Non-pigmented ciliary epithelial cell (primary cell): ENCODE measurements at places on chromosomes 3 and 15.

GRCh38 chr3:39177708-39178332, 14.6 kb downstream of the XIRP1 start:
- peak; percentile 76 for DNase-seq

- DNase-seq = no peak
Observed at GRCh38 chr3:193563426-193563825, 8.7 kb upstream of the ATP13A4 start.

- DNase-seq = peak; percentile 81
Observed at GRCh38 chr3:72818905-72819304, 29.3 kb downstream of the SHQ1 start.

DNA sequence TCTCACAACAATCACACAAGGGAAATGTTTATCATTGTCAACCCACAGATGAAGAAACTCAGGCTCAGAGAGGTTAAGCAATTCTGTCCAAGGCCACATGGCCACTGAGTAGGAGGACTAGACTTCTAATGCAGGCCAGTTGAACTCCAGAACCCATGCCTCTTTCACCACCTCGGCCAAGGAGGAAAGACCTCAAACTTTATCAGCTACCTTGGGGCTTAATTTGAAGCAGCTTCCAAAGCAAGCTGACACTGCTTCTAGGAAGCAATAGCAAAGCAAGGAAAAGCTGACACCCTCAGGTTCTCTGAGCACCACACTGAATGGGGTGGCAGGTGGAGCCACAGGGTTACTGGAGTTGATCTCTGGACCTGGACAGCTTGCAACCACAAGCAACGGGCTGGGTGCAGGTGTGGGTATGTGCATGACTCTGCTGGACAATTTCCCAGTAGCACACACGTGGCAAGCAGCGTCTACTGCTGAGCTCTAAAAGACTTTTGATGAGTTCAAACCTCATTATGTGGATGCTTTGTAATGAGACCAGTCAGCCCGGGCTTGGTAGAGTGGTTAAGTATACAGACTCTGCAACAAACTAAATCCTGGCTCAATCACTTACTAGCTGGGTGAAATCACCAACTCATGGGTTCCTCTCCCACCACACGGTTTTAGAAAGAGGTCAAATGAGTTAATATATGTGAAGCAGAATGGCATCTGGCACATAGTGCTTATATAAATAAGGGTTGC, 23.1 kb downstream of the CCNL1 start:
- no peak for DNase-seq

DNA sequence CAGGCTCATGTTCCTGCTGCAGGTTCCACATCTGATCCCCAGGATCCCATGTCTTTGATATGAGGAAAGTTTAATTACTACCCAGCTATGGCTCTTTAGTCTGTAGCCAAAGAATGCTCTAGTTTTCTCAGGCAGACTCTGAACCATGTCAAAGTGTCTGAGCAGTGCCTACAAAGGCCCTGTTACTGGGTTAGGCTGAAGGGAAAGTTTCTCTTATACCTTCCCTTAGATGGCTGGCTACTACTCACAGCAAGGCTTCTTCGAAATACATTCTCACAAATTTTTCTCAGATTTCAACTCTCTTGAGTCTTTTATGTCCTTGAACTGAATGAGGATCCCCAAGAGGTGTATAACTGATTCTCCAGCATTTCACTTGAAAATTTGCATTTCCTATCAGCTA, 102.4 kb downstream of the NR1D2 start:
- no peak for DNase-seq

DNA sequence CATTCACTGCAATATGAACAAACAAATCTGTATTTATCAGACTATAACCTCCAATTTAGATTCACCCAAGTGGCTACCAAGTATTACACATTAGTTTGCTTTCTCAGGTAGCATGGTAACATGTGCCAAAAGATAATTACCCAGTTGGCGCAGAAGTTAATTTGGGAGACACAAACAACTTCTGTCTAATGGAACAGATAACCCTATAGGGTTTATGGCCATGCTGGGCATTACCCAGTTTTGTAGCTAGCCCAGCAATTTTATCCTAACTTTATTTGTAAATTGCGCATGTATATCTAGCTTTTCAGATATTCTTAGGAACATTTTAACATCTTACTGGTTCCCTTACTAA, 780 bp downstream of the RPL22L1 start:
- no peak for DNase-seq

- DNase-seq = peak; percentile 43
Observed at GRCh38 chr3:40741729-40742128, 217.0 kb downstream of the ZNF621 start.

- no peak for DNase-seq
Observed at GRCh38 chr3:61877359-61878138, 316.2 kb downstream of the PTPRG start.

- no peak for DNase-seq
Observed at GRCh38 chr15:73244333-73244732, 124.4 kb downstream of the HCN4 start.

GRCh38 chr3:178086144-178086825, 450.0 kb upstream of the KCNMB2 start:
- no peak for DNase-seq

- DNase-seq = no peak
Observed at GRCh38 chr15:28992336-28992864, 106.6 kb downstream of the APBA2 start.

DNA sequence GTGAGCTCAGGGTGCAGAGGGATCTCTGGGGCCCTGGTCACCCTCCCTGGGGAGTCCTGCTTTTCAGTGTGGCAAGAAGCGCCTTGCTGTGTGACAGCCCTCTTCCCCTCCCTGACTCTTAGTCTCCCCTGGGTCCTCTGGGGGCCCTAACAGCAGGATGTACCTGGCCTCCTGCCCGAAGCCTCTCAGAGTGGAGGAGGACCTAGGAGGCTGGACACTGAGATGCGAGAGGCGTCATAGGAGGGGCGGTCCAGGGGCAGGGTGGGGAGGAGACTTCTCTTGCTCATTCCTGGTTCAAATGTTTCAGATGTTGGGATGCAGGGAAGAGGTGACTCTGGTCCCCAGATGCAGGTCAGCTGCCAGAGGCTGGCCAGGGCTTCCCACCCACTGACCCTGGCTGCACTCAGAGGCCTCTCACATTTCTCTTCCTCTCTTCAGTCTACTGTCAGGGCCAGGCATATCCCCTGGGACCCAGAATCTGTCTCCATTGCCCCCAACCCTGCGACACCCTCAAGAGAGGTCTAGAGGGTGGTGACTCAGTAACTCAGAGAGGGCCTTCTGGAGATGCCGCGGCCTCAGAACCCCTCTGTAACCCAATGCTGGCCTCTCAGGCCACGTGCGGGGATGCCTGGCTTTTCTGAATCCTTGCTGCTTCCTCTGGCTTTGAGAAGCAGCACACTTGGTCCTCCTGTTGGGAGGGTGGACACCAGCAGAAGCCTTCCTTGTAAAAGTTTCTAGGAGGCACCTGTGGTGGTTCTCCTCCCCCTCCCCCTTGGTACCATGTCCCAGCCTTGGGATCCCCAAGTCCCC, 25.9 kb downstream of the SNX33 start:
- DNase-seq = no peak

DNA sequence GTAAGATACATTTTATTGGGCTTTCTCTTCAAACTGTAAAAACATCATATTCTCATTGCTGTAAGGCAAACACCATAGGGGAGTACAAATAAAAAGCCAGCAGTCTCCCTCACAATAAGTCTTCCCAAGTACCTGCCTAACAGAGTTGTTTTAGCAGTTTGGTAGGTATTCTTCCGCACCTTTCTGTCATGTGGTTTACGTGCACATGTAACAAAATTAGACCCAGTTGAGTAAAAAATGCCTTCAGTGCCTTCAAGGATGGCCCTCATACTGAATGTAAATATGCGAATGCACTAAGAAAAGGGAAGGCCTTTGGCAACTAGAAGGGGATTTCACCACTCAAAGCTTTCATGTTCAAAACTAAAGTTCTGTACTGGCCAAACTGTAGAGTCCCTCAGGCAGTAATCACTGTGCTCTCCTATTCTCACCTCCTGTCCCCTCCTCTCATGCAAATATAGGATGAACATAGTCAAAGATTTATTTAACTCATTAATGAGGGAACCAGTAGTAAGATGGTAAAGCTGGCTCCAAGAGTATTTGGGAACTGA, 26.4 kb downstream of the USP3 start:
- DNase-seq = no peak

DNA sequence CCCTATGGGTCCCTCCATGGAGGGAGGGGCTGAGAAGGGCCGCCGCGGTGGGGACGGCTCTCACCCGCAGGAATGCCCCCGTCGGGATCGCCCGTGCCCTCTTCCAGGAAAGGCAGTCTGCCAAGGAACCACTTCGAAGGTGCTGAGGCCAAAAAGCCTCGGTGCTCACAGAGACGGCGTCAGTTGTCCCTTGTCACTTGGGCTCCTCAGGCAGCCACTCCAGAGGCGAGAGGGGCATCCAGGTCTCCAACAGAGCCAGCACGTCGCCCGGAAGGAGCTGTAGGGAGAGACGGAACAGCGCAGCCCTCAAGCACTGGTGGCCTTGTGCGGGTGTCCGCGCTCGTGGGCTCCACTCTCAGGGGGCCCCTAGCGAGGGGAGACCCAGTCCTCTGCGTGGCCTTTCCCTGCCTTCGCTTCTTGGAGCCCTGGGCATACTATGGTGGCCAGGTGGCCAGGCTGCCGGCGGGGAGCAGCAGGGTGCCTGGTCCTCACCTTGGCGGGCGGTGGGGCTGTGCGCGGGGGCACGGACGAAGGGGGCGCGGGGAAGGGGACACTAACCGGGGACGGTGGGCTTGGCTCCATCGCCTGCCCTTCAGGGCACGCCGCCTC, 994 bp downstream of the MESP1 start:
- no peak for DNase-seq

GRCh38 chr15:83108266-83109219, 1.1 kb downstream of the TM6SF1 start:
- DNase-seq = peak; percentile 19

DNA sequence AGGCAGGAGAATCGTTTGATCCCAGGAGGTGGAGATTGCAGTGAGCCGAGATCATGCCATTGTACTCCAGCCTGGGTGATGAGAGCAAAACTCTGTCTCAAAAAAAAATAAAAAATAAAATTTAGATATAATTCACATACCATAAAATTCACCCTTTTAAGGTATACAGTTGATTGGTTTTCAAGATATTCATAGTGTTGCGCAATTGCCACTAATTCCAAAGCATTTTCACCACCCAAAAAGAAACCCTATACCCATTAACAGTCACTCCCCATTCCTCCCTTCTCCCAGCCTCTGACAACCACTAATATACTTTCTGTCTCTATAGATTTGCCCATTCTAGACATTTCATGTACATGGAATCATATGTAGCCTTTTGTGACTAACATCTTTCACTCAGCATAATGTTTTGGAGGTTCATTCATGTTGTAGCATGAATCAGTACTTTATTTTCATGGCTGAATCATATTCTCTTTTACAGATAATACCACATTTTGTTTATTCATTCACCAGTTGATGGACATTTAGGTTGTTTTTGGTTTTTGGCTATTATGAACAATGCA, 116.7 kb downstream of the RASA2 start:
- DNase-seq = no peak

DNA sequence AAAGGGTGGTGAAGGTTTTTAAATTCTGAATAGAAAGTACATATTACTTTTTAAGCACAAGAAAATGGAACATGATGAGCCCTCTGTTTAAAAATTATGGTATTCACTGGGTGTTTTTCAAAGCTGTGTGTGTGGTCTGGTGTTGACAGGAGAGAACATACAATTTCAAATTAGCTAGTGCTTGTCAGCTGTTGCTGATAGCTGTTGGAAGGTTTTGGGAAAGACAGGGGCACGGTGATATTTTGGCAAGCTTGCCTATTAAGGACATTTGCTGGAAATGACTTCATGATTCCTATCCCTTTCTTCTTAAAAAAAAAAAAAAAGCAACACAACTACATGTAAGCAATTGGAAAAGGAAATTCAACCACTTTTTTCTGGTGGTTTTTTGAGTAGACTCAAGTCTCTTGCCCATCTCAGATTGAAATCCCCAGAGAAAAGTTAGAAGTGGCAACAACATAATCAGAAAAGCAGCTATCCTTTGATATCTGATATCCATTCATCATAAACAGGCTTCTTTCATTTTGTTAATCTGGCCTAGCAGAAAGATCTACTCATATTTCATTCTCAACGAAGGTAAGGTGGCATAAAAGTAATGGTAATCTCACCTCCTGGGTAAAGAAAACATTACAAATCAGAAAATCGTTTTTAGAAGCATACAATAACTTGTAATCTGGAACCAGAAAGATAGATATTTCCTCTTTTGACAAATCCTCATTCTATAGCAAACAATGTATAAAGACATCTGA, 130.0 kb downstream of the RBMS3 start:
- DNase-seq = no peak

DNA sequence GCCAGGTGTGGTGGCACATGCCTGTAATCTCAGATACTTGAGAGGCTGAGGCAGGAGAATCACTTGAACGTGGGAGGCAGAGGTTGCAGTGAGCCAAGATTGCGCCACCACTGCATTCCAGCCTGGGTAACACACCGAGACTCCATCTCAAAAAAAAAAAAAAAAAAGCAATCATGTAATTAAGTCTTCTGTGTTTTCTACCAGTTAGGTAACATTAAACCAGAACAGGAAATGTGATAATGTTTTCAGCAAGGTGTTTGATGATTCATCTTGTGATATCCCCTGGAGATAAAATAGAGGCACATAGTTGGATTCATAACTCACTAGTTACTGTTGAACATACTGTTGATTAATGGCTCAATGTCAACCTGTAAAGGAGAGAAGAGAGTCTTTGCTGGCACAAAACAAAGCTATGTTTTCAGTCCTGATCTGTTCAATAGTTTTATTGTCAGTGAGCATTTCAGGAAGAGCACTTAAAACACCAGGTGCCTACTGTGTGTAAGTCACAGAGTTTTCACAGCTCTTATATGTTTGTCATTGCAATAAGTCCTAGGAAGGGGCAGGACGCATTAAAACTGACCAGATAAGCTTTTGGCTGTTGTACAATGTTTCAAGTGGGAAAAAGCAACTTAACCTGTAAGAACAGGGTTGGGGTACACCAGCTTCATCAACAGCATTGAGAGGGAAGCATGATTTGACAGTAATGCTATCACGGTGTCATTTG, 19.5 kb downstream of the DNAJB11 start:
- DNase-seq = no peak
